AML-193 (cell line): ENCODE measurements at places on chromosomes 3 and 15.

GRCh38 chr3:72368331-72368975 lies 479.8 kb downstream of the SHQ1 start:
- no peak for DNase-seq

- peak; percentile 99 for DNase-seq
Measured at GRCh38 chr3:30606301-30607031, at the start of gene TGFBR2. Gene TGFBR2 (plus strand): TSS chr3:30606601. CDS start chr3:30606884, 283 bp downstream.

GRCh38 chr15:71736286-71736947 lies 73.9 kb upstream of the NR2E3 start:
- DNase-seq, result no peak

GRCh38 chr3:64971602-64972001 lies 283.8 kb upstream of the ADAMTS9 start:
- DNase-seq, result no peak

- peak; percentile 79 for DNase-seq
Measured at GRCh38 chr3:160956785-160957184, 148.4 kb downstream of the B3GALNT1 start.

- no peak for DNase-seq
Measured at GRCh38 chr3:12882336-12883310, 41.3 kb upstream of the RPL32 start.

- no peak for DNase-seq
Measured at GRCh38 chr3:174859114-174859735, at the start of gene NAALADL2. Gene NAALADL2 (plus strand): TSS chr3:174859334.

- no peak for DNase-seq
Measured at GRCh38 chr3:8166014-8166413, 335.6 kb upstream of the LMCD1 start.

- no peak for DNase-seq
Measured at GRCh38 chr3:63069806-63070475, 194.7 kb upstream of the CADPS start.

DNA sequence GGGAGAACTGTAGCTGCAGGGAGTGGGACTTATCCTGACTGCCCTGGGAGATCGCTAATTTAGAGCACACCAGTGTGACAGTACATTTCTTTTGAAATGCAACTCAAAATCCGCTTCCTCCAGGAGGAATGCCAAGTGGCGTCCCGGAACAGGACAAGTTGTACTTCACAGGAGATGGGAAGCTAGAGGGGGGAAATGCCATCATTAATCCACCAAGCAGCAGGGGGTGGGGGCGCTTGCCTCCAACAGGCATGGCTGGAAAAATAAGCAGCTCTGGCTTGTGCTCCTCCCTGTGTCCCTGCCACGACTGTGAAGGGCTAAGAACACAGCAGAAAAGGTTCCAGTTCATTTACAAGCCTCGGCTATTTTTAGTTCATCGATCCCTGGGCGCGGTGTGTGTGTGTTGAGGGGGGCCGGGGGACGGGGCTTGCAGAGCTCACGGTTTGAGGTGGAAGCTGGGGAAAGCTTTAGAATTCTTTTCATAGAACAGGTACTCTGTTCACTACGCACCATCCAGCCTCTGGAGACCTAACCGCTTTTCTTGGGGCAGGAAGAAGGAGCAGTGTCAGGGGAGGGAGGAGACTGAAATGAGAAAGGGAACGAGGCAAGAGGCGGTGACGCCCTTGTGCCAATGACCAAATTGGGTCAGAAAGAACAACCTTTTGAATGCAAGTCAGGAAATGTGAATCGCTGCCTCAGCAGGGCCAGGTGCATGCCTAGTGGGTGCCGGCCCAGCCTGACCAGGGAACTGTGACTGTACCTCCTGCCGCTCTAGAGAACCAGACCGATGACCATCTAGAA lies 51.8 kb upstream of the DGKG start:
- no peak for DNase-seq

- DNase-seq, result no peak
Measured at GRCh38 chr15:95541301-95541700, 789.2 kb upstream of the NR2F2 start.

- DNase-seq, result no peak
Measured at GRCh38 chr15:60871152-60871551, 357.9 kb downstream of the RORA start.

DNA sequence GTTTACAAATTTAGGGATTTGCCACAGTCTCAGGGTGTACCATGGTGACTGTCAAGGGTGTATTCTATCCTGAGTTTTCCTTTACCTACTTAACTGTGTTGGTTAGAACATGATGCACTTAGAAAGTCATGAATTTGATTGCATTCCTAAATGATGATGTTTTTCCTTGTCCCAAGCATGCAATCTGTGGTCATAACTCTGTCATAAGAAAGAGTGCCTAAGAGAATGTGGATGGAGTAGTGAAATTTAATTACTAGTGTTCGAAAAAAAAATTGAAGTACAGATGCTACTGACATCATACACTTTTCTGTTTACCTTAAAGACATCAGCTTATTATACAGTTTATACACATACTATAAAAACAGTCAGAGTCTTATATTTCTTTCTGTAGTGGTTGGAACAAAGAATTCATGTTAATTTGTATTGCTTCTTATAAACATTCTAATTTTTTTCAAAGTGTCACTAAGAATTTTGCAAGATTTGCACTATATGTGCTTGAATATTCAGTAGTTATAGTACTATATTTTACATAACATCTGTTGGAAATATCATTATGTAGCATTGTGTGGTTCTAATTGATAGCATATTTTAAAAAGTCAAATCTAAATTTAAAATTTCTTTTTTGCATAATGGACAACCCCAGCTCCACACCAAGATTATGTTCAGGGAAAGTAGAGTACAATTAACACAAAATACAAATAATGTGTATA lies 231.3 kb upstream of the KCNMB2 start:
- no peak for DNase-seq

- DNase-seq, result no peak
Measured at GRCh38 chr3:118544458-118544857, 490.2 kb downstream of the IGSF11 start.

DNA sequence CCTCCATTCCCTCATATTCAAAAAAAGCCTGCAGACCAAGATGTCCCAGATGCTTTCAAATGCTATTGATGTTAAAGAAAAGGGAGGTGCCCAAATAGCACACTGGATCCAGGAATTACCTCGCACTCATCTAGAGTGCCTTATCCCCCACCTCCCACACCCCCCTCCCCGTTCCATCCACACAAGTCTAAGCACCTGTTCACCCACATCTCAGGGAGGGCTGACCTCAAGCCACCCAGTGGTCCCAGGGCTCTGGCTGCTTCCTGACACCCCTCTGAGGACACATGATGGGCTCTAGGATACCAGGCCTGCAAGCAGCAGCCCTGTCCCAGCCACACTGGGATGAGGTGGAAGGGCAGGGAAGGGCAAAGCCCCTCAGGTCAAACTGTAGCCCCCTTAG lies 4.8 kb downstream of the RBPMS2 start:
- DNase-seq, result no peak

GRCh38 chr3:71317749-71318457 lies 265.6 kb downstream of the FOXP1 start:
- no peak for DNase-seq

GRCh38 chr15:39479911-39480310 lies 101.0 kb upstream of the THBS1 start:
- no peak for DNase-seq

GRCh38 chr3:192915304-192915703 lies 2.4 kb downstream of the MB21D2 start:
- no peak for DNase-seq

- DNase-seq, result no peak
Measured at GRCh38 chr3:61865466-61866152, 304.2 kb downstream of the PTPRG start.

- no peak for DNase-seq
Measured at GRCh38 chr15:82919231-82919886, 33.2 kb downstream of the HOMER2 start.

DNA sequence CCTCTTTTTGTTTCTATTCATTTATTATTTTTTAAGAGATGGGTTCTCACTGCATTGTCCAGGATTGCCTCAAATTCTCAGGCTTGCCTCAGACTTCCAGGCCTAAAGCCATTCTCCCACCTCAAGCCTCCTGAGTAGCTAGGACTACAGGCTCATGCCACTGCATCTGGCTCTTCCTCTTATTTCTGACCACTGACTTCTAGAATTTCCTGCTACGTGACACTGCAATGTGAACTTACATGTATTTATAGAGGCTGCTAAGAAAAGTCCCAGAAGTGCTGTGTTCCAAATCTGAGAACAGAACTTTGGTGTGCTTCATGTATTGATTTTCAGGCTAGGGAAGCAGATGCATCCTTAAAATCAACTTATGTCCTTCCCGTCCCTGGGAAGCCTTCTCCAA lies 407.4 kb downstream of the RSL24D1 start:
- no peak for DNase-seq
